Stimulated activated CD4-positive, alpha-beta T cell treated with anti-CD3 and anti-CD28 coated beads, Interleukin-2, amount 100 ng/mL, for 48 hours (primary cell): ENCODE measurements at places on chromosomes 16 and 17.
A peak's percentile ranks its signal among the peaks of the same experiment; 100 is the strongest.

DNA sequence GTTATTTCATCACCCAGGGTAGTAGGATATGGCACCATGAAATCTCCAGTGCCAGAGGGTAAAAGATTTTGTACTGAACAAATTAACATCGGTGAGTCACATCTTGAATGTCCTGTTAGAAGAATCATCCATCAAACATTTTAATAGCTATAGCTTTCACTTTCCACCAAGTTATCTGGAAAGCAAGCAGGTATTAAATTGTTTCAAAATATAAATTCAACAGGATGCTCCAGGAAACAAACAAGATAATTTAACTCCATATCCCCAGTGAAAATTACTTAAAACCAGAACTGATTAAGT lies 2.4 kb downstream of the VEZF1 start:
- DNase-seq: no peak

- no peak for DNase-seq
Observed at GRCh38 chr16:66387817-66388332, 21.4 kb downstream of the CDH5 start.

- DNase-seq: no peak
Observed at GRCh38 chr16:77214411-77215138, 15.4 kb downstream of the SYCE1L start.

DNA sequence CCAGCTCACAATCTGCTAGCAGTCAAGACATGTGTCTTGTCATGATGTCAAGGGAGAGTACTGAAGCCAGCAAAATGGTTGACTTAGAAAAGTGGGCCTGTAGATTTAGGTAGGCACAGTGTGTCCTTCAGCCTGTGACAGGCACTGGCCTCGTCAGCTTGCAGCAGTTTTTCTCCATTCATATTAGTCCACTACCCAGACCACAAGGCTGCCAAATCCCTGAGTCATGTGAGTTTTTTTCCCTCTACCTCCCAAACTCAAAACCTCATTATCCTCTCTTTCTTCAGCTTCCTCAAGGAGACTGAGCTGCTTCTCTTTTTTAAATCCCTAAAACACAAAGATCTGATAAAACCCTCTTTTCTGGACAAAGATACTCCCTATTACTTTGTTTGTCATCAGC lies 102.6 kb upstream of the HS3ST3A1 start:
- DNase-seq: no peak

- peak; percentile 82 for DNase-seq
Observed at GRCh38 chr16:28317040-28317880, 24.9 kb downstream of the SBK1 start.

GRCh38 chr16:13397126-13397525 lies 495.7 kb downstream of the SHISA9 start:
- DNase-seq: no peak

GRCh38 chr16:23464196-23464595 lies 11.2 kb upstream of the COG7 start:
- DNase-seq: no peak

DNA sequence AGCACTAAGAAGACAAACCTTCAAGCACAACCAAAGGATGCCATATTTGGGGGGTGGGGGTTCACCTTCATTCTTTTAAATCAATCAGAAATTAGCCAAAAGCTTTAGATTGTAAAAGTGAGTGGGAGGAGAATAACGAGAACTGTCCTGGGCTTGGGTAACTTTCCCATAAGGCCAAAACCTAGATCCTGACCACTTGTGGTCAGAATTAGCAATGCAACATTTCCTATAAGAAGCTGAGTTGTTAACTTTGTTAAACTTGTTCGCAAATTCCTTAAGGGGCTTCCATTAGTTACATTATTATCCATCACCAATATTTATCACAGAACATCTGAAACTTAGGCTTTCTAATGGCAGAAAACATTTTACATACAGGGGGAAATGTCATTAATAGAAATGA lies 25.1 kb downstream of the STAT5B start:
- no peak for DNase-seq

- no peak for DNase-seq
Observed at GRCh38 chr16:20001856-20002707, 71.6 kb downstream of the GPR139 start.

GRCh38 chr16:48912360-48912759 lies 302.4 kb upstream of the N4BP1 start:
- no peak for DNase-seq

DNA sequence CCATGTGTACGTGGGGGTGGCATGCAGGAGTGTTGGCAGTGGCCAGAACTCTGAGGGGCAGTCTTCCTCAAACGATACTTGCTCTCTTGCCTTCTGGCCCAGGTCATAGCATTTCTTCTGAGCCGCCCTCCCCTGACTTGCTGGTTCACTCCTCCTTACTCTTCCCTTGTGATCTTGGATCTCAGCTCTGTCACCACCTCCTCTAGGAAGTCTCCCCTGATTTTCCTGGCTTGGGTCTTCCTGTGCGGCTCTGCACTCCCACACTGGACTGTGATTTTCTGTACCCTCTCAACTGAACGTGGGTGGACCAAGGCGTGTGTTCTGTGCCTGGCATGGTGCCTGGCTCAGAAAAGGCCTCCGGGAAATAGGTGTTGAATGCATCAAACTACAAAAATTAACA lies 2.9 kb downstream of the EPN3 start:
- no peak for DNase-seq

- DNase-seq: no peak
Observed at GRCh38 chr17:47949946-47950345, 7.7 kb downstream of the PRR15L start.

- DNase-seq: peak; percentile 28
Observed at GRCh38 chr17:45221081-45222013, at the start of gene FMNL1. TSS of gene FMNL1 (plus strand) at chr17:45221885. CDS start at chr17:45222125, 240 bp downstream.

DNA sequence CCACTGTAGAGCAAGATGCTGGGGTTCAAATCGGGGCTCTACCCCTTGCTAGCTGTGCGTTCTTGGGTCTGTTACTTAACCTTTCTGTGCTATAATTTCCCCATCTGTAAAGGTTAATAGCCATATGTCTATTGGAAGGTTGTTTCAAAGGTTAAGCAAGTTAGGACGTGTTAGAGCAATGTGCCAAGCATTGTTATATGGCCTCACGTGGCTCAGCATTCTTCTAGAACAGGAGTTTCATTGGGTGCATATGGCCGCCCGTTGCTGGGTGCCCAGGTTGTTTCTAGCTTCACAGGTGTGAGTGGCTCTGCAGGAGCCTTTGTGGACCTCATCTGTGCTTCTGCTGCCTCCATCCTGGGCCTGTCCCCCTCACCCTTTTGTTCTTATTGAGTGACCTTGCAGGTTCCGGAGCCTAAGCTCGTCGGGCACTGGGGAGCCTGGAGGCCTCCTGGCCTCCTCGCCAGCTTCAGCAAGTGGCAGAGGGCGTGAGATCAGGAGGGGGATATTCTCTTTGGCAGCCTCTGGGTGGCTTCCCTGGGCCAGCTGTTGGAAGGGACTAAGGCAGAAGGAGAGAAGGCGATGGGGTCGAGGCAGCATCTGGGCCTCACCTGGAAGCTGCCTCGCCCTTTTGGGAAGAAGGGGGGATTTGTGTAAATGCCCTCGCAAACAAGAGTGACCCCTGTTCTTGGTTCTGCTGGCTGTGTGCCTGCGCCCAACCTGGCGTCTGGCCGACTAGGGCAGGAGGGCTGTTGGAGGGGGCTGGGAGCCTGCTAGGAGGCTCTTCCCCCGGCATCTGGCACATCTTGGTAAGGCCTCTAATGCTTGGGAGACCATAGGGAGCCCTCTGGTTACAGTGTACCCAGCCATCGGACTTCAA lies 80.2 kb upstream of the CIBAR2 start:
- DNase-seq: no peak

GRCh38 chr16:48971571-48972077 lies 310.0 kb downstream of the CBLN1 start:
- DNase-seq: no peak

DNA sequence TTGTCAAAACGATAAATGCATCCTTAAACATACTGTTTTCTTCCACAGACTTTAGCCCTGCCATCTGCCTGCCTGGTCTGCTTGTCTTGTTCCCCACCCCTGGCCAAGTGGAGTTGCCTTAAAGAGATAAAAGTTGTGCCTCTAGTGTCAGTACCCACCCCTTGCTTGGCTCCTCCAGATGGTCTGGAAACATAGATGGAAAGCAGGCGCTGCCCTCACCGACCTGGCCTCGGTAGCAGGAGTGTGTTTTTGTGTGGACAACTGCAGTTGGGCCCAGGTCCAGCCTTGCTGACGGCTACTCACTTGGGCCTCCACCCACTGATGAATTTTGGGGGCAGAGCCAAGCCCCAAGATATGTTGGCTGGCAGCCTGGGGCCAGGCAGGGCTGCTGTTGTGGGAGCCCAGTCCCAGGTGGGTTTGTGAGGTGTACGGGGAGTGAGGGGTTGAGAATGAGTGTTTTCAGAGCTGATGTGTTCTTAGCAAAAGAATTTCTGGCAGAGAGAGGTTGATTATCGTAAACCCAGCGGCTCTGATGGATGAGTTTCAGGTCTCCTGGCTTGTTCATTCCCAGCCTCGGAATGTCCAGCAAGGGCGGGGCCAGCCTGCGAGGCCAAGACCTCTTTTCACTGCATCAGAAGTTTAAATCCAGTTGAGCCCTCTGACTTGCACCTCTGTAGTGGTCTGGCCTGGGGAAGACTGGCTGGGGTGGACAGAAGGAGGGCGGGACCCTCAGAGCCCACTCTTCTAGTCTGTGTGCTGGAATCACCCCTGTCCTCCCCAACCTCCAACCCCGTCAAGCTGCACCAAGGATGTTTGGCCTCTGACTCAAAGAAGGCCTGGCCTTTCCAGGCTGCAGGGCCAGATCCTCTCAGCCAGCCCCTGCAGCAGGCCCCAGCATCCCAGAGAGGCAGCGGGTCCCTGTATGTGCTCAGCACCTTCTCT lies 179.7 kb downstream of the RAB11FIP4 start:
- no peak for DNase-seq

DNA sequence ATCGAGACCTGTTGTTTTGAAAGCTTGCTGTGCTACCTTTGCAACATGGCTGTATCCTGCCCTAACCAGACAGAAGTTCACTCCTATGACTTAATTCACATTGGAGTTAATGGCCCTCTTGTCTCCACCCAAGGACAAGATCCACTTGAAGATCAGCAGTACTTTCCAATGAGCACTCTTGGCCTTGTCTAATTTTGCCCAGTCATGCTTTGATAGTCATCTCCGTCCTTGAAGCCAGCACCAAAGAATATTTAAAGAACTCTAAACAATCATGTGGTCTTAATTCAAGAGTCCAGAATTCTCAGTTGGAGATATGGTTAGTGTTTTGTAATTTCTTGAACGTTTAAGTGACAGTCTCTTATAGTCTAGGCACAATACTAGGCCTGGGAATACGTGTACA lies 775.6 kb upstream of the EEF2KMT start:
- DNase-seq: no peak

- DNase-seq: no peak
Observed at GRCh38 chr17:27354491-27355081, 60.7 kb downstream of the WSB1 start.
